ENCODE measurements at places on chromosomes 2 and 18. TPM values are rescaled to one million over a fixed set of nuclear protein-coding genes. Genes with fewer than 3 reads are reported as not detected.

GRCh38 chr2:152344579-152345195 lies 9.7 kb downstream of the FMNL2 start:
- no peak for DNase-seq

DNA sequence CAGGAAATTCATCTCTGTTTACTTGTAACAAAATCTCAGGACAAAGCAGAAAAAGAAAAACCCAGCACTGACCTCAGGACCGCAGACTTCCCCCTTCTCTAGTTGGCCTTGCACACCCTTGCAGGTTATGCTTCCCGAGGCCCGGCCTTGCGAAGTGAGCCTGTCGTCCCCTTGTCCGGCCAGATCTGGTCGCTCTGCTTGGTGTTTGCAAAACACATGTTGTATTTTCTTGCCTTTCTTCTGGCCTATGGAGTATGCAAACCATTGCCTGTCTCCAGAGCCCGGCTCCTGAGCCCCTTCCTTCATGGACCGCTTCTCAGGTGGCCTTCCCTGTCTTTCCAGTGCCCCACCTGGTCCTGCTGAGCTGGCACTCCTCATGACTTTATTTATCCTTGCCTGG lies 4.8 kb downstream of the IMPA2 start:
- DNase-seq = no peak

Gene KLHL14
- 0.30 TPM for total RNA-seq

Gene MC2R
- not detected for total RNA-seq

Gene ZNF519
- total RNA-seq = 12.1 TPM
